Activated gamma-delta T cell treated with Interleukin-2 at 50 U/mL for 16 hours (primary cell): ENCODE measurements at places on chromosomes 6 and 20.
A peak's percentile ranks its signal among the peaks of the same experiment; 100 is the strongest.

DNA sequence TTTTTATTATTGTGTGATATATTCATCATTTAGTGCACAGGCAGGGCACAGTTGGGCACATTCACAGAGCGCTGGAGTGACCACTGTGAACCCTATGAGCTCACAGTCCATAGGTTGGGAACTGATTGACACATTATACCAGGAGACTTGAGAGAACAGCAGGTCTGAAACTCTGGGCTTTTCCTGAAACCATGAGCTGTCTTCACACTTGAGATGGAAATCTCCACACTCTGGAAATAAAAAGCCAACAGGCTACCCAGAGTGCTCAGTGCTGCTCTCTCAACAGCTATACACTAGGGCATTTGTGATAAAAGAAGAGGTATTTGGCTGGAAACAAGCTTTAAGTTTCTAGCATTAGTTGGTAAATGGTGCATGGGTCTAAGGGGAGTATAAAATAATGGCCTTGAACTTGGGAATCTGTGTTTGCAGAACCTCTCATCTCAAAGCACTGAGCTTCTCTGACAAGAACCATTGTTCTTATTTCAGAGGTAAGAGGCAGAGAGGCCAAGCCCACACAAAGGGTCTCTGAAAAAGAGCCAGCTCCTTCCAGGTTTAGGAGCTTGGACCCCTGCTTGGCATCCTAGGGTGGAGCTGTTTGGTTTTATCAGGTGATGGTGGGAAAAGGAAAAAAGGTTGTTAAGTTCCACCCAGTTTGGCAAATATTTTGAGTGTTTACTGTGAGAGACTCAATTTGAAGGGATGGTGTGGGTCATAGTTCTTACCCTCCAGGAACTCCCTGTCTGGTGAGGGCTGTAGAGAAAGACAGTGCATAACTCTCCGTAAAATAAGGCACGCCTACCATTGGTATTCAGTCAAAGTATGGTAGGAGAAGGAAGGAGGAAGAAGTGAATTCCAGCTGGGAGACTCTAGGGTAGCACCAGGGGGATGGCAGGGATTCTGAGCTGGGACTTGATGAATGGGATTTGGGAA lies 14.5 kb downstream of the CHMP4B start:
- DNase-seq: no peak

DNA sequence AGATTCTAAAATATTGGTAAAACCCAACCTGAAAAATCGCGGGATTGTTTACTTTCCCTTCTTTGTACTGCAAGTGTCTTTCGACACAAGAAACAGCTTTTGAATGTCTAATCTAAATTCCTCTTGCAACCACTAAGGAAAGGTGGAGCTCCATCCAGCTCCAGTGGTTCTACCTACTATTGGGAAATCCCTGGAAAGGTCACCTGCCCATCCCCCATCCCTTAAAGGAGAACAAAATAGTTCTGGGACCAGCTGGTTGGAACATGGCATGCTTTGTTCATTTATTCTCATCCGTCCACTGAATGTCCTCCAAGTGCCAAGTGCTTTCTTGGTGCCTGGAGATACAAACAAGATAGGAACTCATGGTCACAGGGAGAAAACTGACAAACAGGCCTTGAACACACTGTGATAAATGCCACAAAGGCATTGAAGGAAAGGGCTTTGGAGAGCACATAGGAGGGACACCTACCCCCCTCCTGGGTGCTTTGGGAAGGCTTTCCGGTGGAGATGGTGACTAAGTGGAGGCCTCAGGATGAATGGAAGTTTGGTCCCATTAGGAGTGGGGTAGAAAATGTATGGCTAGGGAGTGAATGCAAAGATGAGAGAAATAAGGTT lies 2.3 kb upstream of the CITED2 start:
- DNase-seq: no peak

- DNase-seq: peak; percentile 61
Observed at GRCh38 chr20:3407771-3408637, 535 bp upstream of the DNAAF9 start.

DNA sequence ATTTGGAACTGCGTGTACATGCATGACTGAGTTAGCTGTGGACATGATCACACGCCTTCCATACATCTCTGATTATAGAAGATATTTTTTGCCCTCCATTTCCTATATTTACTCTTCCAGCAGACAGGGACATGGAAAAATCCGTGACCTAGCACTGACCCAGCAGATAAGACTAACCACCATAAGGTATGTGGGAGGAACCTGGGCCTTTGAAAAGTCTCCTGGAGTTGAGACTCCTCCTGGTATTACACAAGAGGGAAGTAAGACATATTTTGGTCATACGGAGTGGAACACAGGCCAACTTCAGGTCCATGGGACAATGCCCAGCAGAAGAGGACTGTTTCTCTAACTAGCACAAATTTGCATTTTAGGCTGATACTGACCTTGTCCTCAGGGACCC lies 13.7 kb upstream of the SIRPB1 start:
- no peak for DNase-seq

- DNase-seq: peak; percentile 48
Observed at GRCh38 chr6:31203345-31203979, 33.0 kb upstream of the POU5F1 start.

DNA sequence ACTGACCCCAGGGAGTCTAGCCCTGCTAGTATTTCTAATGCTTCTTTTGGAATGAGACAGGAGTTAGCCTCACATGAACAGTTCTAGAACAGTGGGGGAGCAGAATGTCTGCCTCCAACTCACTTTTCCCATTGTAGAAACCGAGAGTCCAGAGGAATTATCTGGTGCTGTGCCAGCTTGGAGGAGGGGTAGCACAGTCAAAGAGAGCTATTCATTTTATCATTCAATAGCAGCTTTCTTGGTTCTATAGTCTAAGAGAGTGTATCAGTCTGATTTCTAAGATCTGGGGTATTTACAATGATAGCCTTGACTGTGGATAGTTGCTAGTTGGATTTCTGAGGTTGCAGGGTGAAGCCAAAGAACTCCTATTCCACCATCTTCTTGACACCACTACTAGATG lies 448.2 kb downstream of the RFPL4B start:
- no peak for DNase-seq

- DNase-seq: no peak
Observed at GRCh38 chr20:4717816-4718570, 3.7 kb upstream of the PRND start.

GRCh38 chr20:23368316-23369071 lies 6.5 kb downstream of the GZF1 start:
- no peak for DNase-seq

- no peak for DNase-seq
Observed at GRCh38 chr6:51855310-51856082, 231.9 kb downstream of the PKHD1 start.

DNA sequence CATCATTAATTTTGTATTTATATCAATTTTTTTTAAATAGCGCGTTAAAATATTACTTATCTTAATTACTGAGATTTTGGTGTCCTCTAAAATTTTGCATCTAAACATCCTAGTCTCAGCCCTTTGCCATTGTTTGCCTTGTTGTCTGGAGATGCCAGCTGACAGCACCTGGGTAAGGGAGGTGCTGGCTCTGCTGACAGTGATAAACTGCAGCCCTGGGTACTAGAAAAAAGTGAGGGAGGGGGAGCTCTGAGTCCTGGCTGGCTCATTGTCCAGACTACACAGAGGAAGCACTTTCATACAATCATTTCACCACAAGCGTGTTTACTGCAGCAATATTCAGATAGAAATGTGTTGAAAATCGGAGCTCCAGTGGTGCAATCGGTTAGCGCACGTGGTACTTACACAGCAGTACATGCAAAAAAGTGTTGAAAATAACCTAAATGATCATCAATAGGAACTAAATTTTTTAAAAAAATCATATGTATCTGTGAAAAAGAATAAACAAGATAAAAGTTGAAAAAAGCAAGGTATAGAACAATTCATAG lies 18.5 kb upstream of the UBR2 start:
- DNase-seq: no peak

DNA sequence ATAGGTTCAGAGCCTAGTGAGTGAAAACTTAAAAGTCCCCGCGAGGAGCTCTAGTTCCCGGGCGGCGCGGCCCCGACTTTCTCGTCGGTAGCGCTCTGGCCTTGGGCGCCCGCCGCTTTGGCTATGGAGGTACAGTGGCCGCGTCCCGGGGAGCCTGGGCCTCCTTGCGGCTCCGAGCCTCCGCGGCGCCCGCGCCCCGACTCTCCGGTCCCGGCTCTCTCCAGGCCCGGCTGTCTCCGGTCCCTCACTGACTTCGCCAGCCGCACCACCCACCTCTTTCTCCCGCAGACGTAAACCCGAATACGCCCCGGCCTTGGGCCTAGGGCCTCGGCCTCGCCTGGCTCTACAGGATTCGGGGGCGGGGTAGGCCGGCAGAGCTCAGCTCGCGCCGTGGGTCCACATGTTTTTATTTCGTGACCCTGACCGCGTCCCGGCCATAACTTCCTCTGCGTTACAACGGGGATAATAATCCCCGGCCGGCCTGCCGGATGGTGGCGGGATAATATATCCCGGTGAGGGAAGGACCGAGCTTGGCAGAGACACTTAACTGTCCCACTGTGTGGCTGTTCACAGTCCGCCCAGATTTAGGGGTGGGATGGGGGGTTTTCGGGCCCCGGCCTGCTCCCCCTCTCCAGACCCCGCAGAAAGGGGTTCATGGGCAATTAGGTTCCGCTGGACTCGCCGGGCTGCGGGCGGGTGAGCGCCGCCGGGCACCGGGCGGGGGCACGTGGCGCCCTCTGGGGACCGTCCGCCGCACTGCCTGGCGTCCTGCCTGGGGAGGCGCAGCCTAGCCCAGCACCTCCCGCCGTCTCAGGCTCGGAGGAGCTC lies 10.0 kb upstream of the TBX18 start:
- no peak for DNase-seq

- DNase-seq: no peak
Observed at GRCh38 chr6:143290206-143290605, 160.3 kb downstream of the ADAT2 start.

DNA sequence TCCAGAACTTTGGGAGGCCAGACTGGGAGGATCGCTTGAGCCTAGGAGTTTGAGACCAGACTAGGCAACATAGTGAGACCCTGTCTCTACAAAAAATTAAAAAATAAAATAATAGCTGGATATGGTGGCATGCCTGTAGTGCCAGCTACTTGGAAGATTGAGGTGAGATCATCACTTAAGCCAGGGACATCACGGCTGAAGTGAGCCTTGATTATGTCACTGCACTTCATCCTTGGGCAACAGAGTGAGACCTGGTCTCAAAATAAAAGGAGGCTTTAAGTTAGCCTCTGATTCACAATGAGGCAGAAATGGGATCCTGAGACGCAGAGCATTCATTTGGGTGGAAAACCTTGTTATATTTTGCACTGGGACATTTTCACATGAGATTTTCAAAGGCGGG lies 57.0 kb downstream of the TULP4 start:
- no peak for DNase-seq

DNA sequence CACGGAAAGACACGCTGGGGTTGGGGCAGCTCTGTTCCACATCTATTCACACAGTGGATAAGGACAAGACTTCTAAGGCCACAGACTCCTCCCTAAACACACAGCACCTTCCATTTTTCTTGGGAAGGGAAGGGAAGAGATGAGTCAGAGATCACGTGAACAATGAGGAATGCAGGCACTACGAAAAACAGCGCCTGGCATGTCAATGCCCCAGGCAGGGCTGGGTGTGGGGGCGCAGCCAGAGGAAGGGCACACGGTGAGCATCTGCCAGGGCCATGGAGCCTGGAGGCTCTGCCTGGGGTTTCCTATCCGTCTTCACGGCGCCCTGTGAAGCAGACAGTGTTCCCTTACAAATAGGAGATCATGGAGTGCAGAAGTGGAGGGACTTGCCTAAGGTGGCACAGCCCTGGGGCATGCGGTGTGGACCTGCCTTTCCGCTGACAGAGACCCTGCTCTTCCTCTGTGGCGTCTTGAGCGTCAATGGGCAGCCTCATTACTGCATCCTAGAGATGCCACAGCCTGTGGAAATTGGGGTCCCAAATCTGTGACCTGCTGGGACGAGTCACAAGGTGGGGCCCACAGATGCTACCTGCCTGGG lies 15.4 kb downstream of the UNC93A start:
- DNase-seq: no peak

DNA sequence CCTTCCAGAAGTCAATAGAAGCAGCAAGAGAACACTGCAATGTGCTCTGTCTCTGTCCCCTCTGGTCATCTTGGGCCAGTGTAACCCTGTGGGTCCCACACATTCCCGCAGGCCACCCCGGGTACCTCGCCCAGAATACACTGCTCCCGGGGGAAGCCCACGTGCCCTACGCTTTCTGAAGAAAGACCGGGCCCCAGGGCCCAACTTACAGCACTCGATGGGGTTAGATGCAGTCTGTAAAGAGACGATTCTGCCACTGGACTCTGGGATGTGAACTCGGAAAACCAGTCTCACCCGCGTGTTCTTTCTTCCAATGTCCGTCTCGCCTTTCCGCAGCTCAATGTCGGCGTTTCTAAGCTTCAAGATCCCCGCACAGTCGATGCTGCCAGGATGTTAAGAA lies 68.7 kb downstream of the NFATC2 start:
- no peak for DNase-seq

DNA sequence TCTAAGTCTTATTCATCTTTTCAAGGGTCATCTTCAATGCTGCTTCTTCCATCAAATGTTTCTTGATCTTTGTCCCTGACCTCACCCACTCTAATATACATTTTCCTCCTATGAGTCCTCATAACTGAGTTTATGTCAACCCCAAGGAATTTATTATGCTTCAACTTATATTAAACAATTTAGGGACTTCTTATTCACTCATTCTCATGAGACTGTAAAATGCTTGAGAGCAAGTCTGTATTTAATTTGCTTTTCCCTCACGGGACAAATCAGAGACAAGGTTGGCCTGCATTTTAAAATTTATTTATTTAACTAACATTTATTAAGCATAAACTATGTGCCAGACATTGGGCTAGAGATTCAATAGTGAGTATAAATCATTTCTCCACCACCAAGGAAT lies 312.0 kb upstream of the NT5E start:
- no peak for DNase-seq

- DNase-seq: no peak
Observed at GRCh38 chr6:11820821-11821220, 42.2 kb upstream of the ADTRP start.

- DNase-seq: no peak
Observed at GRCh38 chr6:89386917-89387491, 25.1 kb downstream of the RRAGD start.

DNA sequence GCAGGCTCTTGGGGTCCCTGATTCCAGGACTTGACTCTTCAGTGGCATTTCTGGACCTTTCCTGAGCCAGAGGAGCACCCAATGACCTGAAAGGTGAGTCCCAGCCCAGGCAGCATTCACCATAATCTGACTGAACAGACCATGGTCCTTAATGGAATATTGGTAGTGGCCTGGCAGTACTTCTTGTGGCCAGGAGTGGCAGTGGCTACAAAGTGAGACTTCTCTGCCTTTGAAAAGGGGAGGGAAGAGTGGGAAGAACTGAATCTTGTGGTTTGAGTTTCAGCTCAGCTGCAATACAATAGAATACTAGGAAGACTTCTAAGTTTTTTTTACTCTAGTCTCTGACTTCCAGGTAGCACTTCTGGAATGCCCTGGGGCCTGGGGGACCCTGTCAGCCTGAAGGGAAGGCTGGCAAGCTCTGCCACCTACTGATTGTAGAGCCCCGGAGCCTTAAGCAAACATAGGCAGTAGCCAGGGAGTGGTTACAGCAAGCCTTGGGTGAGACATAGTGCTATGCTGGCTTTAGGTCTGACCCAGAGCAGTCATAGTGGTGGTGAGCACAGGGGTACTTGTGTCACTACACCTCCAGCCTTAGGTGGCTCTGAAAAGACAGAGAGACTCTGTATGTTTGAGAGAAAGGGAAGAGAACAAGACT lies 674.2 kb upstream of the MANEA start:
- DNase-seq: no peak

- no peak for DNase-seq
Observed at GRCh38 chr6:4606821-4607704, 169.1 kb upstream of the CDYL start.

- no peak for DNase-seq
Observed at GRCh38 chr6:156905801-156906200, 128.6 kb downstream of the ARID1B start.

- no peak for DNase-seq
Observed at GRCh38 chr6:45075246-45075645, 252.9 kb upstream of the RUNX2 start.
